Placental pericyte (primary cell): ENCODE measurements at places on chromosomes 4 and X. TPM values are rescaled to one million over a fixed set of nuclear protein-coding genes. Genes with fewer than 3 reads are reported as not detected.

FREM3 gene
- under 0.01 TPM in 1 of 2 replicates, not detected in the other for total RNA-seq

PCDH18 gene
- total RNA-seq = 33.5 and 150 TPM in 2 replicates

KLHL34 gene
- 0.14 TPM in 1 of 2 replicates, not detected in the other for total RNA-seq

MAGEE1 gene
- under 0.01 and 0.29 TPM in 2 replicates for total RNA-seq

IL21 gene
- total RNA-seq = not detected in 2 replicates

TMSB15A gene
- 1.0 TPM in 1 of 2 replicates, not detected in the other for total RNA-seq

XAGE1A gene
- total RNA-seq = not detected in 2 replicates

CXCL9 gene
- under 0.01 TPM in 1 of 2 replicates, not detected in the other for total RNA-seq

POLN gene
- 1.1 and 1.9 TPM in 2 replicates for total RNA-seq

RAB41 gene
- total RNA-seq = not detected in 2 replicates

PABPC1L2B gene
- total RNA-seq = not detected in 2 replicates
